Epithelial cell of esophagus (primary cell): ENCODE measurements at places on chromosomes 3 and 15.

DNA sequence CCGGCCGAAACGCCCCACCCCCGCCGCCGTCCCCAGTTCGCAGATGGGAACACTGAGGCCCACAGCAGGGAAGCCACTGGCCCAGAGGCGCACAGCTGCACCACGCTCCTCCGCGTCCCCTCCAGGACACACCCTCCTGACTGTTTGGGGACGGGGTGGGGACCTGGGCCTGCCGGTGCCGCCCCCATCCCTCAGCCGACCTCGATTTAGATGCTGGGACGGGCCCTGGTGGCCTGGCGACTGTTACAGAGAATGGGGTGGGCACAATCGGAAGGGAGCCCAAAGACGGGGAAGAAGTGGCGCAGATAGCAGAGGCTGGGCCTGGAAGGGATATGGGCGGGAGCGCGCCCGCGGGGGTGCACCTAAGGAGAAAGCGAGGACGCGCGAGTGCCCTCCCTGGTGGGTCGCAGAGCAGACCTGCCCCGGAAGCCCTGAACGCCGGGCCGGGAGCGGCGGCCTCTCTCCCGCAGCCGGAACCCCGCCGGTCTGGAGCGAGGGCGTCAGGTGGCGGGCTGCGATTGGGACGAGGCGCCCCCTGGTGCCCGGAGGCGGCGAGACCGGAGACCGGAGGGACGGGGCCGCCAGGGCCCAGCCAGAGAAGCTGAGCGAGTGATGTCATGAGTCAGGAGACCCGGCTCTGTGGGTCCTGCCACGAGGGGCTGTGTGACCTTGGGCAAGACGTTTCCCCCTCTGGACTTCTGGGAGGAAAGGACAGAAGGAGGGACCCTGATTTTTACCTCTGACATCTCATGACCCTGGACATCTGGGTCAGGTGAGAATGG lies 78.4 kb downstream of the IQSEC1 start:
- DNase-seq = peak; percentile 76

DNA sequence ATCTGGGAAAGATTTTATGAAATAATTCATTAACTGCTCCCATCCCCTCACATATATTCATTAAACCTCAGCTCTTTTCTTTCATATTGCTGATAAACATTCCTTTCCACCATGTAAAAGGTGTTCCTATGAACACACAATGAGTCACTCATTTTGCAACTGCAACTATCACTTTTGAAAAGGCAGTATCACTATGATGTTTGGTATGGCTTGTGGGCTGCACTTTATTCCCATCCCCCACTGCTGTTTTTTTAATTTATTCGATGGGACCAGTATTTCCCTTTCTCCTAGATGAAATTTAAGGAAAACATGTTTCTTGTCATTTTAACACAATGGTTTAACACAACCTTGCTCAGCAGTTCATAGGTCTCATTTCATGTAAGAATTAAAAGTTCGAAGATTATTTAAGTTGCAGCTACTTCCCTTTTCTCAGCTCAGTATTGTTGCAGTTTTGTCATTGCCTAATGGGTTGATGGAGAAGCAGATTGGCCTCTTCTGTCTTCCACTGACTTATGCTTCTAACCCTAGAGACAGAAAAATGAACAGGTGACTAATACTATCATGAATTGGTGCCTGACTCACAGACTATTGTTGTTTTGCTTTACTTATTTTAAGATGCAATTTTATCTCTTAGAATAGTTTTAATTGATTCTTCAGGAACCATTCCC lies 280.3 kb downstream of the ZPLD1 start:
- peak; percentile 89 for DNase-seq

GRCh38 chr15:29092376-29093064 lies 177.1 kb downstream of the NSMCE3 start:
- DNase-seq = no peak

DNA sequence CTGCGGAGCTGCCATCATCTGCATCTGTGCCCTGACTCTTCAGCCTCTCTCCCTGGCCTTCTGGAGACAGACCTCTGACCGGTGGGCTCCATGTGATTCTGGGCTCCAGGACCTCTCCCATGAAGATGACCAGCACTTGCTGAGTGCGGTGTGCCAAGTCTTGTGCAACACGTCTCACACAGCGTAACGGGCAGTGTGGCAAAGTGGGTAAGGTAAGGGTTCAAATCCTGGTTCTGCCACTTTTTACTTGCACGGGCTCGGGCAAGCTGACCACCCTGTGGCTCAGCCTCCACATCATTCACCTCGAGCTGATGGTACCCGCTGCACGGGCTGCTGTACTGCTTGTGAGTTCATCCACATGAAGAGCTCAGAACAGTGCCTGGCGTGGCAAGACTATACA lies 6.5 kb upstream of the SYNM start:
- no peak for DNase-seq

DNA sequence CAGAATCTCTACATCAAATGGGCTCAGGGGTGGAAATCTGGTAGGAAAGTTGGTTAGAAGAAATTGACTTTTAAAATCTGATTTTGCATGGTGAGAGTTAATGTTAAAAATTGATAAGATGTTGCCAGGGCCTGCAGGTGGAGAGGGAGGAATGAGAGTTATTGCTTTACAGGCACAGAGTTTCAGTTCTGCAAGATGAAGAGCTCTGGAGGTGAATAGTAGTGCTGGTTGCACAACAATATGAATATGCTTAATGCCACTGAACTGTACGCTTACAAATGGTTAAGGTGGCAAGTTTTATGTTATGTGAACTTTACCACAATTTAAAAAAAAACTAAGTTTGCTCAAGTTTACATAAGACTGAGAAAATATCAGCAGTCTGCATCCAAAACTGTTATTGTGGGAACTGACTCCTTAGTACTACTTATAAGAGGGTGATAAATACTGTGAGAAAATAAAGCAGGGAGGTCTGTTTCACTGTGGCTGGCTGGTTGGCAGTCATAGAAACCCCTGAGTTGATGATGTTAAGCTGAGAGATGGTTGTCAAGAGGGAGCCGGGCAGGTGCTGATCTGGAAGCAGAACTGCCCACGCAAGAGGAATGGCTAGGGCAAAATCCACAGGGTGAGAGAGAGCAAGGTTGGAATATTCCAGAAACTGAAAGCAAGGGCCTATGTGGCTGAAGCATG lies 144.9 kb downstream of the EDEM1 start:
- DNase-seq = no peak

- no peak for DNase-seq
Measured at GRCh38 chr3:58346368-58346767, 13.7 kb downstream of the PXK start.

DNA sequence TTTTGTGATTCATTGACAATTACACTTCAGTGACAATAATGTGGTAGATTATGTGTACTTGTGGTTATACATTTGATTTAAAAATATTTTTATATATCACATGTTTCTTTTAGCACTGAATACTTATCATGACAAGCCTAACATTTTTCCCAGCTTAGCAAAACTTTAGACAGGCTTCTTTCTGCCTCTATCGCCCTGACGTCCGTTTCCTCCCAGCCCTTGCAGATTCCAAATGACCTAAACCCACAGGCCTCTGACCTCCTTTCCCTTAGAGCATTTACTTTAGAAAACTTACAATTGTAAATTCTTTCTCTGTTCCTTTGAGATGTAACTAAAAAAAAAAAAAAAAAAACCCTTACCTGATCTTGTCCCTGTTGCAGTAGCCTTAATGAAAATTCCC lies 326.1 kb downstream of the UNC13C start:
- DNase-seq = no peak

- peak; percentile 89 for DNase-seq
Measured at GRCh38 chr3:188170461-188171459, 16.8 kb downstream of the LPP start.

DNA sequence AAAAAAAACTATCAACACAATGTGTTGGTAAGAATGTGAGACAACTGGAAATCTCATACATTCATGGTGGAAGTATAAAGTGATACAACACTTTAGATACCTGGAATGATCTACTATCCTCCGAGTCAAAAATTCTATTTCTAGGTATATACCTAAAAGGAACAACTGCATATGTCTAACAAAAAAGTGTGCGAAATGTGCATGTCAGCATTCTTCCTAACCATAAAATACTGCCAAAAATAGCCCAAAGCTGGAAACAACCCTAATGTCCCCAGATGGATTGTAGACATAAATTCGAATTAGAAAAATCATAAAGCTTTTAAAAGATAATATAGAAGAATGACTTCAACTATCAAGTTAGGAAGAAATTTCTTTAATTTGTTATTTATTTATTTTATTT lies 51.2 kb upstream of the FGF12 start:
- no peak for DNase-seq

- DNase-seq = peak; percentile 58
Measured at GRCh38 chr3:100603469-100603868, 5.9 kb upstream of the ADGRG7 start.

DNA sequence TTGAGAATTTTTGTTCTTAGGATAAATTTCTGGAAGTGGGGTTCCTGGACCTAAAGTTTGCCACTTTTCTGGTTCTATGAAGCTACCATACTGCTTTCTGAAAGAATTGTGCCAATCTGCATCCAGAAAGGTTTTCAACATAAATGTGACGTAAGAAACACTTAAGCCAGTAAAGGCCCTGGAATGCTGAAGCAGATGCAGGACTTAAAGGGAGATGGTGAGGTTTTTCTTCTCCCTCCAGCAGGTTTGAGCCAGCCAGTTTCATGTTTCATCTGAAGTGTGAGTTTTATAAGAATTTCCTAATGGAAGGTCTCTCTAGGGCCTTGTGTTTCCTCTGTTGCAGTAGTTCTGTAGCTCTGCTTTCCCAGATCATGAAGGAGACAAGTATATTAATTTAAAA lies 33.1 kb downstream of the ZNF592 start:
- no peak for DNase-seq

DNA sequence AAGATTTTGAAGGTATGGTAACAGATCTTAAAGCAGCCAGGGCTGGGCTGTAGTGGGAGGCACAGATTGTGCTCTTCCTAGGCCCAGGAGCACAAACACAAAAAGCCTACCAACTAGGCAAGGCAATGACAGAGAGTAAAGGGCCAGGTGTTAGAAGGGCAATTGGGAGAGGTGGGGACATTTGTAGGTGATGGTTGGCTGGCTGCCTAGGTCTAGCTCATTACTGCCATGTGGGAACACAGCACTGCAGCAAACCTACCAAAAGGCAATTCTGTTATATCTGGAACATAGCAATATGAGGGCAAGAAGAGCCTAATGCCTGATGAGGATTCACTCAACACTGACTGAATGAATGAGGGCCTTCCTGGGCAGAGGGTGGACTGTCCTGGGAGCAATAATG lies 30.4 kb downstream of the ARHGEF3 start:
- no peak for DNase-seq

DNA sequence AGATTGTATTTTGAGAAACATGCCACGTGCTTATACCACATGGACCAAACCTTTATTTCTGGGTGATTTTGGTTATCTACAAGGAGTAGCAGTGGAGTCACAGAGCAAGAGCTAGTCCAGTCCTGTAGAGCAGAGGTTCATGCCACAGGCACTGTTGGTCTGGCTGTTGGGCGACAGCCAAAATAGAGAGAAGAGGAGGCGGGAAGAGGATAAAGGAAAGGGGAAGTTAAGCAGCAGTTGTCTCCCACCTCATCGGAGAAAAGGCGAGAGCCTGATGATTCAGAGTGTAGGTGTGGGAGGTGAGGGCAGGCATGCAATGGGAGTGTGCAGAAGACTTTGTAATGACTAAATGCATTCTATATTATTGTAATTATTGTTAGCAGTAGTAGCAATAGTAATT lies 237.5 kb upstream of the ROPN1 start:
- peak; percentile 67 for DNase-seq

- peak; percentile 65 for DNase-seq
Measured at GRCh38 chr3:7977245-7978086, 524.2 kb upstream of the LMCD1 start.

GRCh38 chr3:155603302-155603701 lies 141.6 kb downstream of the PLCH1 start:
- DNase-seq = no peak

DNA sequence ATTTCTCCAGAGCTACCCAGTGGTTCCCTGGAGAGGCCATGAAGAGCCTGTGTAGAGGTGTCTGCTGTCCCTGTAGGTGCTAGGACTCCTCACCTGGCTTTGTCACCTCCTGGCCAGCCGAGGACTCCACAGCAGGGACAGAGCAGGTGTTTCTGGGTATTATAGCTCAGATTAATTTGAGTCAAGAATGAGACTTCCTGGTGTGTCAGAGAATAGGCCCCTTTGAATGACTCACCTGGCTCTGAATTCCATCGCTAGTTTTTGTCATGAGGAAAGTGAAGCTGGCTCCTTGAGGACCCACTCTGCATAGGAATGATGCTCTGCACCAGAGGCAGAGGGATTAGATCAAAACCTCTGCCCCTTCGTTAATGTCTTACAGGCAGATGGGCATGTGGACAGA lies 167.5 kb upstream of the TOPAZ1 start:
- peak; percentile 42 for DNase-seq

DNA sequence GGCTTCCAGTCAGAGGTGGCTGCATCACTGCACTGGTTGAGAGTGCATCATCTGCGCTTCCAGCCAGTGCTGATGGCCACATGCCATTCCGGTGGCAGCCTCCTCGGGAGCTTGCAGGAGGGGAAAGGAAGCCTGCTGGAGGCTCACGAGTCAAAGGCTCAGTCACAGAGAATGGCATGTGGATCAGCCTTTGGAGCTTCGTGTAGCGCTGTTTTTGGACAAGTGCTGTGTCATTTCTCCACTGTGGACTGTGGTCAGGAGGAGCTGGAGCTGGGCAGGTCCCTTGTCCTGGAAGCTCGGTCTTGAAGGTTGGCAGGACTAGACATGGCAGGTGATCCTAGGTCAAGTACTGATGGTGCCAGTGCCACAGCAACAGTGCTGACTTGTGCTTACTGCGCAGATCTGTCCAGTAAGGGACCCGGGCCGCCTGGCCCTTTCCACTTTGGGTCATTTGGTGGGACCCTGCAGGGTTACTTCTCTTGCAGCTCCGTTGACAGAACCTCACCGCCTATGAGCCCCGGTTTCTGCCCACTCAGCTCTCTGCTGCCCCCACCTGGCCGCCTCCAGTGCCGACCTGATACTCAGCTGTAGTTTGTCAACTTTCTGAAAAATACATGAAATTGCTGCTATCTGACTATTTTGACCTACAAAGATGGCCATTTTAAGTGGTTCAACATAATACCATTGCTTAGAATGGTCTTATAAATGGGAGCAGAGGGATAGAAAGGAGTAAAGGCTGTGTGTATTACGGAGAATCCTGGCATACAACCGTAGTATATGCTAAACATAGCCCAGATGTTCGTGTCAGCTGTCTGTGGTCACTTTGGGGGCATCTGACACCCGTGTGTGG lies 27.6 kb upstream of the TRPM1 start:
- DNase-seq = peak; percentile 62

- DNase-seq = peak; percentile 70
Measured at GRCh38 chr3:41265011-41265545, 65.8 kb downstream of the CTNNB1 start.

GRCh38 chr15:90174140-90174875 lies 26.8 kb upstream of the SEMA4B start:
- DNase-seq = no peak
